ENCODE measurements at places on chromosomes 12 and 14.

DNA sequence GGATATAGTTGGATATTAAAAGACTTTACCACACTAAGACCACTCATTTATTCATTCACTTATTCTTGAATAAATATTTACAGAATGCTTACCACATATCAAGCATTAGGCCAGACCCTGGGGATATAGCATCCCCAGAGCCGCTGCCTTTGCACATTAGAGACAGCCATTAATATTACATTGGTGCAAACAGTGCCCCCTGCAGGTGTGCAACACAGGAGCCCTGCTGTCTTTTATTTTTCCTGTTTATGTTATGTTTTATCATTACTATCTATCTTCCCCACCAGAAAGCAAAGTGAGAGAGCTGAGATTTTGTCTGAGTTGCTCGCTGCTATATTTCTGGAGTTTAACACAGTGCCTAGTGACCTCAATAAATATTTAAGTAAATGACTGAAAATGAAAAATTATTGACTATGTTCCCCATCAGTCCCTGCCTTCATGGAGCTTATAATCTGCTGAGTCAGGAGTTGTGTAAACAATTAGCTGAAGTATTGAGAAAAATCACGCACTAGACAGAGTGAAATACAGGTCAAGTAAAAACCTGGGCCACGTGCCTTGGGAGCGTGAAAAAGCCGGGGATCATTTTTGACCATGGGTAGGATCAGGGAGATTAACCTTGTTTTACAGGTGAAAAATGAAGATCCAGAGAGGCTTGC lies 301.6 kb downstream of the PCNX1 start:
- no peak for DNase-seq

DNA sequence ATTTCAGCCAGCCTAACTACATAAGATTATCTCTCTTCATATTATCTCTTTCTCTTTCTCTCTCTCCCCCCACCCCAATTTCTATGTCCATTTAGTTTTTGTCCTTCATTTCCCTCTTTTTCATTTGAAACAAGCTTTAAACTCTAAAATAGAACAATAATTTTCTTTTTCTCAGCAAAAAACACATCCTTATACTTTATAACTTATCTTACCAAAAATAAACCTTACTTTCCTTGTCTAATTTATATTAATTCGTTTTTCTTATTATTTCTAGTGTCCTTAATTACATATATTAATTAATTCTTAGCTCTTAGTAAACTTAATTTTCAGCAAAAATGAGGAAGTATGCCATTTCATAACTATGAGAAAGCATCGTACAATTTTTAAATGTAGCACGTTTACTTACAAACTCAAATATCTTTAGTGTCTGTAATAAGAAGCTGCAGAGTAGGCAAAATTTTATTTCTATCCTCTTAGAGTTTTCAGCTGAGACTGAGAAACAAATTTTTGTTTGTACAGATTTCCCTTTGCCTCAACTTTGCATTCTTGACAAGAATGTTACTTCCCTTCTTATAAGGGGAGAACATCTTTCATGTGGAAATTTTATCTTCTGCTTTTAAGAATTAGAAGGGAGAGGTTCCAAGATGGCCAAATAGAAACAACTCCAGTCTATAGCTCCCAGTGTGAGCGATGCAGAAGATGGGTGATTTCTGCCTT lies 65.1 kb upstream of the ST8SIA1 start:
- DNase-seq = no peak

- no peak for DNase-seq
These were observed 109.9 kb downstream of the NCOR2 start for GRCh38 chr12:124457287-124458219.

- no peak for DNase-seq
These were observed 1365.7 kb downstream of the AACS start for GRCh38 chr12:126430921-126431320.

GRCh38 chr14:52348279-52348678 lies 34.2 kb downstream of the PTGER2 start:
- no peak for DNase-seq

DNA sequence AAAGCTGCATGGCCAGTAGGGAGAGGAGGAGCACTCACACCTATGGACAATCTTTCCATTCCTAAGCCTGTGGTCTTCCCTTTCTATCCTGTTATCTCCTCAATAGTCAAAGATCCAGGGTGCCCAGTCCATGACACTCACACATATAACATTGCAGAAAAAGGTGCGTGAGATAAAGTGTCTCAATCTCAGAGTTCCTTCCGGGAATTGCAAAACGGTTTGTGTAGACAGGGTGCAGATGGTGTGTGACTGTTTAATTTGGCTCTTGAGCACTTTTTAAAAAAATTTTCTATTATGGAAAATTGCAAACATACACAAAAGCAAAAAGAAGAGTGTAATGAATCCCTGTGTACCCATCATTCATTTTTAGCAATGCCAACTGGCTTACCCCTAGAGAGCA lies 1493.6 kb downstream of the AACS start:
- no peak for DNase-seq

GRCh38 chr12:34626363-34627157 lies 604.3 kb downstream of the ALG10 start:
- no peak for DNase-seq

DNA sequence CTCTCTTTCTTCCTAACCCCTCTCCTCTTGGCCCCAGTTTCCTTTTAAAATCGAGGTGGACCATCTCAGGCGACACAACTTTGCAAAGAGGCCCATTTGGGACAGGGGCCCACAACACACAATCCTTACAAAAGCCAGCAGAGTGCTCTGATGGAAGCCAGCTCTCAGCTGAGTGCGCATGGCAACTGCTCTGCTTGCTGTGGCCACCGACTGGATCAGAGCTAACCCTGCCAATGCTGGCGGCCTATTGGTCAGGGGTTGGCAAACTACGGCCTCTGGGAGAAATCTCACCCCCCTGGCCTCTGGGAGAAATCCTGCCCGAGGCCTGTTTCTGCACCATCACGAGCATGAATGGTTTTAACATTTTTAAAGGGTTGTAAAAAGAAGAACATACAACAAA lies 55.0 kb downstream of the AMN start:
- no peak for DNase-seq

- DNase-seq = no peak
These were observed 49.9 kb downstream of the PTHLH start for GRCh38 chr12:27922531-27923139.

- no peak for DNase-seq
These were observed 85.2 kb downstream of the ETV6 start for GRCh38 chr12:11734580-11735180.

- peak; percentile 4 for DNase-seq
These were observed 153.4 kb downstream of the FUT8 start for GRCh38 chr14:65565948-65566347.

DNA sequence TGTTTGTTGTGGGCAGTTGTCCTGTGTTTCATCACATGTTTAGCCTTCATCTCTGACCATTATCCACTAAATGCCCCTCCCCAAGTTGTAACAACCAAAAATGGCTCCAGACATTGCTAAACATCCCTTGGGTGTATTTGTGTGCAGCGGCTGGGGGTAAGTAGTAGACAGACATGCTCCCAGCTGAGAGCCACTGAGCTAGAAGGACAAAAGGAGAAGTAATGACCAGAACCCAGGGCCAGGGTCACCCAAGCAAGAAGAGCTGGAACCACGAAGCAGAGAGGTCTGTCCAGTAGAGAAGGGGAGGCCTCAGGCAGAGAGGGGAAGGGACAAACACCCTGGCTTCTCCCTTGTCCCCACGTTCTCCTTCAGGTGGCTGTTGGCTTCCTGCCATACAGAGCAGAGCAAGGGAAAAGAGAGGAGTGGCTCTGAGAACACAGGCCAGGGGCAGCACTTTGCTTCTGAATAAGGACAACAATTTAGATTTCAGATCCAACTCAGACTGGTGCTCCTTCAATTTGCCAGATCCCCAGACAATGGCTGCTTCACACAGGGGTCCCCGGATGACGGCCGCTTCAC lies 55.2 kb downstream of the NDUFA12 start:
- no peak for DNase-seq

DNA sequence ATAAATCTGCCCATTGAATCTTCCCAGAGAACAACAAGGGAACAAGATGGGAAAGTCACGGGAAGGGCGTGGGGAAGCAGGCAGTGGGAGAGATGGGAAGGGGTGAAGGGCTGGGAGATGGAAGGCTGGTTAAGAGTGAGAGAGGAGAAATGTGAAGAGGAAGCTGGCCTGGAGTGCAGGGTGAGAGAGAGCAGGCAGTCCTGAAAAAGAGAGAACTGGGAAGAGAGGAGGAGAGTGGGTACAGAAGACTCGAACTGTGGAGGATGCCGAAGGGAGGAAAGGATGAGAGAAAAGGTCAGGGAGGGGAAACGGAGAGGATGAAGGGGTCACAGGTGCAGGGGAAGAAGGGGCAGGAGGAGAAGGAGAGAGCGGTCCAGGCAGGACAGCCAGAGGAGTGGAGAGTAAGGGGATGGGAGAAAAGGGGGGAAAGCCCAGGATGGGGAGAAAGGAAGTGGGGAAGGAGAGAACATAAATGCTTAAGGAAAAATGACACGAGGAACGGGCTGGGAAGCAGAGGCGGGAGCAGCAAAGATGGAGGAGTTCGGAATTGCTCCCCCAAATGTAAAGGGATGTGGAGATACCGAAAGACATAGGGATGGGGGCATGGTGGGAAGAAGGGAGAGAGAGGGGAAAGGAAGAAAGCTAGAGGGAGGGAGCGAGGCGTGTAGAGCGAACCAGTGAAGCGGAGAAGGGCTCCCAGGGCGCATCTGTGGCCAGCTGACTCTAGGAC lies 1.2 kb downstream of the PIANP start:
- DNase-seq = no peak

- no peak for DNase-seq
These were observed 207.2 kb downstream of the NUBPL start for GRCh38 chr14:31768355-31768754.

DNA sequence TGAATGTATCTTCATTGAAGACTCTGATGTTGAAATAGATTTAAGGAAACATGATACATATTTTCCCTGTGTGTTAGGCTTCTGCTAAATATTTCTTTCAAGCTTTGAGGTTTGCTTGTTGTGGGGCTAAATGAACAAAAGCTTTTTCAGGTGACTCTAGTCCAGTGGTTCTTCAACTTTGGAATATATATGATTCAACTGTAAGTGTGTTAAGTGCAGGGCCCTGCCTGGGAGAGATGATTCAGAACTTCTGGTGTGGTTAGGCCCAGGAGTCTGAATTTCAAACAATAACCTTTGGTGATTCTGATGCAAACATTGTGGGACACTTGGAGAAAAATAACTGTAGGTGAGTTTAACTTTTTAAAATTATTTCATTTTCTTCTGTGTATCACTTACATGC lies 93.0 kb downstream of the TRHDE start:
- no peak for DNase-seq

DNA sequence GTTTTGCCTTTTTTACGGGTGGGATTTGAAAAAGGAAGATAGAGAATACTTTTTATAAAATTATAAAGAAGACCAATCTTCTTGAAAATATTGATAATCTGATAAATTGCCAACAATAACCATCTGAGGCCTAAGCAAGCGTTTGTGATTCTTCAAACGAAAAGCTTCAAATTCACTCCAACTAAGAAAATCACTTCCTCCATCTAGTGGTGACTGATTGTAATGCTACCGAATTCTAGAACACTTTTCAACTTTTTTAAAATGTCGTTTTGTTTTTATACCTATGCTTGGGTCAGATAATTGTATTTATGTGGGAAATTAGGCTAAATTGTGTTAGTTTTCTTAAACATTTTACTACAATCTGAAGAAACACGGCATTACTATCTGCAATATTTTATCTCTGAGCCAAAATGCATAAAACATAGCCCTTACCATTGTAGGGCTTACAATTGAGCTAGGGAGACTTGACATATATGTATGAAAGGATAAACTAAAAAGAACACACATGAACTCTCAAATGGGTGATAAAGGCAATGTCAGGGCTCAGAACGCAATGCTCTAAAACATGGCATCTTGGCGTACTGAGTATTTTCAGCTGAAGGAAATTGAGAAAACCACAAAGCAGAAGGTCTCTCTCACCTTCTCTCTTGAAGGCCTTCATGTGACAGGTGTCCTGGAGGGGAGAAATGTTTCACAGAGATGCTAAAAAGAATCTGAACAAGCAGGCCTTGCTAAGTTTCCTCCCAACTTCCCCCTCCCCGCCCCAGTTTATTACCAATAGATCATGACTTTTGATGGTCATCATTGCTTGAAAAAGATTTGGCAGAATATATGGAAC lies 36.8 kb upstream of the G2E3 start:
- DNase-seq = peak; percentile 9

DNA sequence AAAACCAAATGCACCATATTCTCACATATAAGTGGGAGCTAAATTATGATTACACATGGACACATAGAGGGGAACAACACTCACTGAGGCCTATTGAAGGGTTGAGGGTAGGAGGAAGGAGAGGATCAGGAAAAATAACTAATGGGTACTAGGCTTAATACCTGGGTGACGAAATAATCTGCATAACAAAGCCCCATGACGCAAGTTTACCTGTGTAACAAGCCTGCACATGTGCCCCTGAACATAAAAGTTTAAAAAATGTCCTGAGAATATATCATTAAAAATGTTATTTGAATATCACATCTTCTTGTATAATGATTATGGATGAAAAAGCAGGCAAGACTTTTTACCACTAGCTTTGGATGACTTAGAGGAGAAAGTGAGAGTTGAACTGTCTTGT lies 138.0 kb upstream of the NOVA1 start:
- no peak for DNase-seq

DNA sequence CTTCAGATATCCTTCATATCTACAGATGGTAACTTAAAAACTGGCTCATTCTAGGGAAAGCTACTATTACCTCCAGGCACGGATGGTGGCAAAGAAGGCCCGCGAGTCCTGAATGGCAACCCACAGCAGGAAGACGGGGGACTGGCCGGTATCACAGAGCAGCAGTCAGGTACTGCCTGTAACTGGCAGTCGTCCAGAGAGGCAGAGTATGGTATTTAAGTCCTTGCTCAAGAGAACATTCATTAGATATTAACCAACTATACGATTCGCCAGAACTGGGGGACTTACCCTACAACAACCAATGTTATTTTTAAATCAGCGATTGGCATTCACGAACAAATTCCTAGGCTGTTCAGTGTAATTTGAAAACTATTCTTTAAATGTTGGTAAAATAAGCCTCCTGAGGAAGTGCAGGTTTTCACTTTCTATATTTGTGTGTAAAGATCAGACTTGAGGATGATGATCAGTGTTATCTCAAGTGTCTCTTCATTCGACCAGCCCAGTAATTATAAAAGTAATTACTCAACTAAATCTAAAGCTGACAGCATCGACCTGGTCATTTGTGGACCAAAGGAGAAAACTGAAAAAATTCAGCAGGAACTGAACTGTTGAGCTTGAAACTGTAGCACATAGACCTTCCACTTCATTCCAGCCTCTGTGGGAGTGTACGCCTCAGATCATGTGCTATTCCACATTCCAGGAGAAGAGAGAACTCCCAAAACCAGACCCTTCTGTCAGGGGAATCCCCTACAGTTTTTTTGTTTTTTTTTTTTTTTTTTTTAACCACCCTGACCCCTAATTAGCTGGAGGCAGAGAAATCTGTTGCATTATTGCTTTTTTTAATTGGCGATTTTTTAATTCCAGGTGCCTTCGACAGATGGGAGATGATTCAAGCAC lies 75.6 kb downstream of the ESR2 start:
- DNase-seq = no peak

- no peak for DNase-seq
These were observed 37.6 kb downstream of the MYF5 start for GRCh38 chr12:80754274-80754673.

Measured in GM12878 (cell line).